T-cell (primary cell): ENCODE measurements at places on chromosomes 12 and 14. TPM values are rescaled to one million over a fixed set of nuclear protein-coding genes. Genes with fewer than 3 reads are reported as not detected.

GRCh38 chr12:42735861-42736361 lies 146.4 kb upstream of the PRICKLE1 start:
- H3K27me3 ChIP-seq = no peaks in the 10 kb centered on the region
- no peaks in the 10 kb centered on the region for H3K36me3 ChIP-seq
- H3K4me1 ChIP-seq = no peaks in the 10 kb centered on the region
- H3K4me3 ChIP-seq = no peak overlapping the region

DNA sequence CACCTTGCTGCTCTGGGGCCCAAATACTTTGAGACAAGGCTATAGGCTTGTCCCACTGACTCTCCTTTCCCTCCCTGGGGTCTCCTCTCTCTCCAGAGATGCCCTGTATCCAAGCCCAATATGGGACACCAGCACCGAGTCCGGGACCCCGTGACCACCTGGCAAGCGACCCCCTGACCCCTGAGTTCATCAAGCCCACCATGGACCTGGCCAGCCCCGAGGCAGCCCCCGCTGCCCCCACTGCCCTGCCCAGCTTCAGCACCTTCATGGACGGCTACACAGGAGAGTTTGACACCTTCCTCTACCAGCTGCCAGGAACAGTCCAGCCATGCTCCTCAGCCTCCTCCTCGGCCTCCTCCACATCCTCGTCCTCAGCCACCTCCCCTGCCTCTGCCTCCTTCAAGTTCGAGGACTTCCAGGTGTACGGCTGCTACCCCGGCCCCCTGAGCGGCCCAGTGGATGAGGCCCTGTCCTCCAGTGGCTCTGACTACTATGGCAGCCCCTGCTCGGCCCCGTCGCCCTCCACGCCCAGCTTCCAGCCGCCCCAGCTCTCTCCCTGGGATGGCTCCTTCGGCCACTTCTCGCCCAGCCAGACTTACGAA lies 3.1 kb downstream of the NR4A1 start:
- peaks cover 17% of the 10 kb centered on the region for H3K4me1 ChIP-seq
- DNase-seq = no peak
- no peak overlapping the region for H3K4me3 ChIP-seq
- peaks cover 10% of the 10 kb centered on the region for H3K27me3 ChIP-seq

- no peaks in the 10 kb centered on the region for H3K27me3 ChIP-seq
- no peak overlapping the region for H3K27ac ChIP-seq
- H3K4me1 ChIP-seq = no peaks in the 10 kb centered on the region
- no peaks in the 10 kb centered on the region for H3K36me3 ChIP-seq
Measured at GRCh38 chr14:68309616-68310015, 483.3 kb downstream of the ZFP36L1 start.

- no peaks in the 10 kb centered on the region for H3K36me3 ChIP-seq
- H3K27ac ChIP-seq = no peak overlapping the region
- no peak for DNase-seq
- no peak overlapping the region for H3K4me3 ChIP-seq
- H3K4me1 ChIP-seq = no peaks in the 10 kb centered on the region
Measured at GRCh38 chr14:84566109-84566508, 963.8 kb upstream of the FLRT2 start.

- no peaks in the 10 kb centered on the region for H3K4me1 ChIP-seq
- no peak overlapping the region for H3K4me3 ChIP-seq
- DNase-seq = no peak
- no peak overlapping the region for H3K27ac ChIP-seq
- H3K36me3 ChIP-seq = no peaks in the 10 kb centered on the region
Measured at GRCh38 chr14:69895109-69895508, 15.9 kb downstream of the SMOC1 start.

DNA sequence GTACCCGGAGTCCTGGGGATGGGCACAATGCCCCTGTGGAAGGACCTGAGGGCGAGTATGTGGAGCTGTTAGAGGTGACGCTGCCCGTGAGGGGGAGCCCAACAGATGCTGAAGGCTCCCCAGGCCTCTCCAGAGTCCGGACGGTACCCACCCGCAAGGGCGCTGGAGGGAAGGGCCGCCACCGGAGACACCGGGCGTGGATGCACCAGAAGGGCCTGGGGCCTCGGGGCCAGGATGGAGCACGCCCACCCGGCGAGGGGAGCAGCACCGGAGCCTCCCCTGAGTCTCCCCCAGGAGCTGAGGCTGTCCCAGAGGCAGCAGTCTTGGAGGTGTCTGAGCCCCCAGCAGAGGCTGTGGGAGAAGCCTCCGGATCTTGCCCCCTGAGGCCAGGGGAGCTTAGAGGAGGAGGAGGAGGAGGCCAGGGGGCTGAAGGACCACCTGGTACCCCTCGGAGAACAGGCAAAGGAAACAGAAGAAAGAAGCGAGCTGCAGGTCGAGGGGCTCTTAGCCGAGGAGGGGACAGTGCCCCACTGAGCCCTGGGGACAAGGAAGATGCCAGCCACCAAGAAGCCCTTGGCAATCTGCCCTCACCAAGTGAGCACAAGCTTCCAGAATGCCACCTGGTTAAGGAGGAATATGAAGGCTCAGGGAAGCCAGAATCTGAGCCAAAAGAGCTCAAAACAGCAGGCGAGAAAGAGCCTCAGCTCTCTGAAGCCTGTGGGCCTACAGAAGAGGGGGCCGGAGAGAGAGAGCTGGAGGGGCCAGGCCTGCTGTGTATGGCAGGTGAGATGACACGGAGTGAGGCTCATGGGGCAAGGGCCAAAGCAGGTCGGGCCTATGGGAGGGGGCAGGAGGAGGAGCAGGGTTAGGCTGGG lies 4.5 kb downstream of the ARHGEF40 start:
- peaks cover 21% of the 10 kb centered on the region for H3K4me1 ChIP-seq
- no peaks in the 10 kb centered on the region for H3K27me3 ChIP-seq
- no peak for DNase-seq
- H3K4me3 ChIP-seq = no peak overlapping the region
- no peaks in the 10 kb centered on the region for H3K36me3 ChIP-seq
- no peak overlapping the region for H3K27ac ChIP-seq

- H3K36me3 ChIP-seq = peaks cover 6% of the 10 kb centered on the region
- no peak overlapping the region for H3K27ac ChIP-seq
- H3K4me3 ChIP-seq = no peak overlapping the region
- no peaks in the 10 kb centered on the region for H3K27me3 ChIP-seq
- H3K4me1 ChIP-seq = peaks cover 8% of the 10 kb centered on the region
- no peak for DNase-seq
Measured at GRCh38 chr14:50056435-50056834, 59.9 kb downstream of the VCPKMT start.

DNA sequence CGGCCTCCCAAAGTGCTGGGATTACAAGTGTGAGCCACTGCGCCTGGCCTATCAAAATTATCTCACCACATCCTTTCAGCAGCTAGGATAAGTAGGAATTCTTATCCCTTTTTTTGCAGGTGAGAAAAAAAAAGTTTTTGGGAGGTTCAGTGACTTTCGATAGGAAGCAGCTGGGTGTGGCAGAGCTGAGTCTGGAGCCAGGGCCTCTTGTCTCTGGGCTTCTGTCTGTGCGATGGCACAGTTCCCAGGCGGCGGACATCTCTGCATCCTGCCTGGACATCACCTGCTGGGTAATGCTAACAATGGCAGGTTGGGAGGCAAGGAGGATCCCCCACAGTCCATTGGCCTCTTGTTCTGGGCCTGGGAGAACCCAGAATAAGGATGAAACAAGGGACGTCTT lies 12.5 kb downstream of the NRXN3 start:
- H3K4me3 ChIP-seq = no peak overlapping the region
- H3K27ac ChIP-seq = no peak overlapping the region
- no peaks in the 10 kb centered on the region for H3K4me1 ChIP-seq
- H3K27me3 ChIP-seq = no peaks in the 10 kb centered on the region

DNA sequence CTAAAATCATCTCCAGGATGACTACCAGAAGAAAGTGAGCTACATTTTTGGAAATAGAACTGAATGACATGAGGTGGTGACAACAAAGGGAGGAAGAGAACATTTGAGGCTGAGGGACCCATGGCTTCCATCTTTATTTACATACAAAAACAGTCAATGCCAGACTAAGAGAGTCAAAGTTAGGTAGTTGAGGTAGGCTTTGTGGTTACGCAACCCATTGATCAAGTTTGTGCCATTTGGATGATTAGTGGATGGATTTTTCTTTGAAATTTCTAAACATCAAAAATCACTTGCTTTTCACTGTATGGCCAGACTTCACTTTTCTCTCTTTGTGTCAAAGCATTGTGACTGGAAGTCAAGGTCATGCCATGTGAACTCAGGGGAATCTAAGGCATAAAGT lies 22.9 kb downstream of the ASCL1 start:
- no peak overlapping the region for H3K4me3 ChIP-seq
- no peak for DNase-seq
- H3K4me1 ChIP-seq = no peaks in the 10 kb centered on the region
- no peak overlapping the region for H3K27ac ChIP-seq

GRCh38 chr14:95523815-95524448 lies 7.5 kb upstream of the SYNE3 start:
- no peaks in the 10 kb centered on the region for H3K27me3 ChIP-seq
- H3K36me3 ChIP-seq = no peaks in the 10 kb centered on the region
- peak overlapping the region; percentile 45 for H3K4me3 ChIP-seq
- H3K4me1 ChIP-seq = peaks cover 72% of the 10 kb centered on the region
- peak overlapping the region; percentile 70 for H3K27ac ChIP-seq

DNA sequence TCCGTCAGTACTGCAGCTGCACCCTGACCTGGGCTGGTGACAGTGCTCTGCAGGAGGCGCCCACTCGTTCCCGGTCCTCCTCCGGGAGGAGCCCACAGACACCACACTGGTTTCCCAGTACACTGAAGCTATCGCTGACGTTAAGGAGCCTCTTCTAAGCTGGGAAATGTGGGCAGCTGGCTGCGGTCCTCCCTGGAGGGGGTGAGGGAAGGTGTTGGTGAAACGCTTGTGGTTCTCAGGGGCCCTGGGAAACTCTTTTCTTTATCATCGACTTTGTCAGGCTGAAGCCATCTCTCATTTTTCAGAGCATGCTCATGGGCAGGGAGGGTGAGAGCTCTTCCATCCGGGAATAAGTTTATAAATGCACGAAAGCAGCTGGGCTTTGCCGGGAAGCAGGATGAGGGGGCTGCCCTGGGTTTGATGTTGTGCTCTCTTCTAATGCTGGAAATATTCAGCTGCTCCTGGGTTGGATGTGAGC lies 176.0 kb downstream of the CHST11 start:
- H3K27me3 ChIP-seq = no peaks in the 10 kb centered on the region
- no peak overlapping the region for H3K27ac ChIP-seq
- peaks cover 19% of the 10 kb centered on the region for H3K4me1 ChIP-seq

DNA sequence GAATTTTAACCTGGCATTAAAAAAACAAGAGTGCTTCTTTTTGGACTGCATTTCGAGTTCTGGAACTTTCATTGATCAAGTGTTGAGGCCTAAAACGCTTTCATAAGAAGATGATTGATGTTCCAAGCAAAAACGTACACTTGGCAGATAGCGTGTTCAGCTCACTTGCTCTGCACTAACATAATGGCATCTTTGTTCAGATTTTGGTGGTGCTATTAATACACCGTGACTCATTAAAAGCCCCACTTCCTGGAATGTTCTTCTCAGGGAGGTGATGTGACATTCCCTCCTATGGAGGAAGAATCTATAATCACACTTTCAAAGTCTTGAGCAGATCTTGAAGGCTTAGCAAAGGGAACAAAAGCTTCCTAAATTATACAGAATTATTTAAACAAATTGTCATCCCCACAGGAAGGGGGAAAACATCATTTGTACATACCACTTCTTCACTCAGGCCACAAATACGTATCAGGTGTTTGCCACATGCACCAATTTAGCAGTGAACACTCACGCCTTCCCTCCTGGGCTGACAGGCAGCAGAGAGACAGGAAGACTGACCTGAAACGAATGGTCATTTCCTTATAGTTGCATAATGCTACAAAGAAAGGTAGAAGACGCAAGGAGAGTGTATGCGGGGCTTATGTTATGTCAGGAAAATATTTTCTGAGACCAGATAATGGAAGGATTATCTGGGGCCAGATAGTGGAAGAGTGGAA lies 15.4 kb downstream of the HSP90AA1 start:
- peaks cover 4% of the 10 kb centered on the region for H3K4me1 ChIP-seq
- H3K27me3 ChIP-seq = no peaks in the 10 kb centered on the region
- no peak overlapping the region for H3K4me3 ChIP-seq
- H3K36me3 ChIP-seq = no peaks in the 10 kb centered on the region
- DNase-seq = no peak

DNA sequence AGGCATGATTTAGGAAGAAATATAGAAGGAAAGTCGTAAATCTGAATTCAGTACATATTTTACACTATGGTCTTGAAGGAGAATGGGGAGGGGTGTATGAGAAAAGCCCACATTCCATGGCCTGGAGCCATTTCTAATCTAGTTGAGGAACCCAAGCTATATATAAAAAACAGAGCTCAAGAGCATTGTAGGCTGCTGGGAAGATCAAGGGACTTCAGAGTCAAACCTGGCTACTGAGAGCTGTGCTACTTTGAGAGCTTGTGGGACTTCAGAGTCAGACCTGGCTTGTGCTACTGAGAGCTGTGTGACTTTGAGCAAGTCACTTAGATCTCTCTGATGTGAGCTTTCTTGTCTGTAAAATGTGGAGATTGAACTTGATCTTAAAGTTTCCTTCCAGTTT lies 58.7 kb downstream of the TBK1 start:
- no peak overlapping the region for H3K4me3 ChIP-seq
- H3K4me1 ChIP-seq = no peaks in the 10 kb centered on the region
- H3K36me3 ChIP-seq = no peaks in the 10 kb centered on the region
- H3K27me3 ChIP-seq = no peaks in the 10 kb centered on the region
- H3K27ac ChIP-seq = no peak overlapping the region
- no peak for DNase-seq

- H3K27ac ChIP-seq = no peak overlapping the region
- no peaks in the 10 kb centered on the region for H3K36me3 ChIP-seq
- H3K4me3 ChIP-seq = no peak overlapping the region
- DNase-seq = no peak
- H3K4me1 ChIP-seq = peaks cover 58% of the 10 kb centered on the region
- no peaks in the 10 kb centered on the region for H3K27me3 ChIP-seq
Measured at GRCh38 chr12:76555231-76555767, 4.3 kb downstream of the OSBPL8 start.

DNA sequence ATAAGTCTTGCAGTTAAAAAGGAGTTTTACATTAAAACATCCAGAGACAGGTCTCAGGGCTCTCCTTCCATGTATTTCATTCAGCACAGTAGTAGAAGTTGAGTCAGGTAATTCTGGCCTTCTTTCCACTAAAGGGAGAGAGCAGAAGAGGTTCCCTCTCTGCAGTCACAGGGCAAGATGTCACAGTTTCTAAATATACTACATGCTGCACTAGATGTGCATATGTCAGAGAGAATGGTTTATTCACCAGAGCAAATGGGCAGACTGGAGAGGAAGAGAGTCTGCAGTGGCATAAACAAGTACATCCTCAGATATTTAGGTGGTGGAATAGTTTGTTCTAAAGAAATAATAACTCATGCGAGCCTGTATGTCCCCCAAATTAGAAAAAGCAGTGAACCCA lies 132.0 kb downstream of the KICS2 start:
- no peak overlapping the region for H3K27ac ChIP-seq
- no peak for DNase-seq
- no peaks in the 10 kb centered on the region for H3K27me3 ChIP-seq
- no peak overlapping the region for H3K4me3 ChIP-seq
- H3K4me1 ChIP-seq = no peaks in the 10 kb centered on the region

GRCh38 chr14:65336191-65336591 lies 76.3 kb upstream of the FUT8 start:
- H3K27me3 ChIP-seq = no peaks in the 10 kb centered on the region
- DNase-seq = no peak
- H3K27ac ChIP-seq = no peak overlapping the region
- no peaks in the 10 kb centered on the region for H3K36me3 ChIP-seq
- H3K4me3 ChIP-seq = no peak overlapping the region

Gene GRIP1
- 4.9 TPM for total RNA-seq

Gene CLEC12A
- total RNA-seq = not detected

Gene NELL2
- 212 TPM for total RNA-seq

Gene GPR137C
- total RNA-seq = 0.33 TPM

Gene NGB
- total RNA-seq = not detected

Gene GZMB
- 6.8 TPM for total RNA-seq

Gene CLEC2A
- total RNA-seq = not detected

Gene RIMBP2
- 0.38 TPM for total RNA-seq

Gene THTPA
- 13.3 TPM for total RNA-seq

Gene C14orf180
- not detected for total RNA-seq
